ENCODE measurements at places on chromosomes 6 and 20.

- no peak for DNase-seq
Observed at GRCh38 chr6:56435326-56435725, 187.9 kb upstream of the COL21A1 start.

GRCh38 chr6:42961020-42961470 is 491 bp downstream of the GNMT start:
- no peak for DNase-seq

GRCh38 chr6:3229566-3230178 is 2.2 kb upstream of the TUBB2B start:
- peak; percentile 57 for DNase-seq

- DNase-seq = no peak
Observed at GRCh38 chr6:83151114-83151513, 42.0 kb downstream of the PGM3 start.

- no peak for DNase-seq
Observed at GRCh38 chr20:12112089-12112474, 194.4 kb downstream of the BTBD3 start.

DNA sequence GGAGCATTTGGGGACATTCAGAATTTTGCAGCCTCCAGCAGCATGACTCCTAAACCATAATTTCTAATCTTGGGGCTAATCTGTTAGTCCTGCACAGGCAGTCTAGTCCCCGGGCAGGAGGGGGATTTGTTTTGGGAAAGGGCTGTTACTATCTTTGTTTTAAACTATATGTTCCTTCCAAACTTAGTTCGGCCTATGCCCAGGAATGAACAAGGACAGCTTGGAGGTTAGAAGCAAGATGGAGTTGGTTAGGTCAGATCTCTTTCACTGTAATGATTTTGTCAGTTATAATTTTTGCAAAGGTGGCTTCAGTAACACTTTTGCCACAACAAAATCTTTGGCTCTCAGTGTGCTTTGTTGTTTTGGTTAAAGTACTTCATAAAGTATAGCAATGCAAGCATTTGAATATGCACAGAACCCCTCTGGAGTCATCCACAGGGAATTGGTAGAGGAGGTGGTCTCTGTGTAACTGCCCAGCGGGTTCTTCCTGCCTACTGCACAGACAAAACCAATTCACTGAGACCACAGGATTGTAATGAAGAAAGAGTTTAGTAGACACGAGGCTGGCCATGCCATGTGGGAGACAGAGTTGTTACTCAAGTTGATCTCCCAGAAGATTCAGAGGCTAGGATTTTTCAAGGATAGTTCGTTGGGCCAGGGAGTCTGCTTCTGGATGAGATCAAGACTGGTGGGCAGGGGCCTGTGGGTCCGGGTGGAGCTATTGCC is 224.1 kb upstream of the MYLIP start:
- DNase-seq = no peak

GRCh38 chr6:75268988-75269354 is 15.6 kb downstream of the TMEM30A start:
- no peak for DNase-seq

GRCh38 chr20:50575865-50576720 is 65.9 kb downstream of the PTPN1 start:
- DNase-seq = peak; percentile 78

DNA sequence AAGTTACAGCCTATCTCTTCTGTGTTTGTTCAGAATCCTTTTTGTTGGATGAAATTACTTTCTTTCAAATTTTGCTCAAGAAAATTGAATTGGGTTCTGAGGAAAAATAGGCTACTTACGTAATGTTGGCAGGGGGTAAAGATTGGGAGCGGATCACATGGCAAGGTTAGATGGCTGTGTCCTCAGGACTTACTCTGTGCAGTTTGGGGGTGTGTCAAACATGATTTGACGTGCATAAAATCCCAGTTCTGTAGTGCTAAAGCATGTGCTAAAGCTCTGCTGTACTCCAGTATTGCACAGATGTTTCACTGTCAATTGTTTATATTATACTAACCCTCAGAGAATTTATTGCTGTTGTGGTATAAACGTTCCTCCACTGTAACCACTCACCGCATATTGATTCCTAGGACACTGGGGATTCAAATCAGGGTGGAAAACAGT is 2.6 kb downstream of the NT5E start:
- DNase-seq = no peak

DNA sequence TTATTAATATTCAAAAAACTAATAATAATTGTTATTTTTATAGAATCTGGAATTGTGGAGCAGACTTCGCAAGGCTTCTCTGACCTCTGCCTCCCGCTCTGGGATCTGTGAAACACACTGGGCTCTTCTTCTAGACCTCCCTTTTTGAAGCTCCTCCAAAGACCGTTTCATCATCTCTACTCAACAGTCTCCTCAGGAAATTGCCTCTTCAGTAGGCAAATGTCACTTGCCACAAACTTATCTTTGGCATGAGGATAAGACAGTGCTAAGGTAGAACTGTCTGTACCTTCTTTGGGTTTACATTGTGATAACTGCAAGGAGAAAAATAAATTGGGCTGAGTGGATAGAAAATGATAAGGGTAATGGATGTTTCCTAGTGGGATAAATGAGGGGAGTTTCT is 2.3 kb upstream of the MAS1L start:
- DNase-seq = no peak

DNA sequence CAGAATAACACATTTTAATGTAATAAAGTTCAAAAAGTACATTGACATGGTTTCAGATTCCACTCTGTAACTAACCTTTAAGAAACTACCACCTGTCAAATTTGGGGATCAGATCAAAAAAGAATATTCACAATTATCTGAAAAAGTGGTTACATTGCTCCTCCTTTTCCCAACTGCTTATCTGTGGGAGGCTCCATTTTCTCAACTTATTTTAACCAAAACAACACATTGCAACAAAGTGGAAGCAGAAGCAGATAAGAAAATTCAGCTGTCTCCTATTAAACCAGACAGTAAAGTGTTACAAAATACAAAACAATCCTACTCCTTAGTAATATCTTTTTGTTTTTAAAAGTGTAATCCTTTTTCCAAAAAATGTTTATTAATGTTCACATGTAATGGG is 61.4 kb downstream of the PDSS2 start:
- no peak for DNase-seq

DNA sequence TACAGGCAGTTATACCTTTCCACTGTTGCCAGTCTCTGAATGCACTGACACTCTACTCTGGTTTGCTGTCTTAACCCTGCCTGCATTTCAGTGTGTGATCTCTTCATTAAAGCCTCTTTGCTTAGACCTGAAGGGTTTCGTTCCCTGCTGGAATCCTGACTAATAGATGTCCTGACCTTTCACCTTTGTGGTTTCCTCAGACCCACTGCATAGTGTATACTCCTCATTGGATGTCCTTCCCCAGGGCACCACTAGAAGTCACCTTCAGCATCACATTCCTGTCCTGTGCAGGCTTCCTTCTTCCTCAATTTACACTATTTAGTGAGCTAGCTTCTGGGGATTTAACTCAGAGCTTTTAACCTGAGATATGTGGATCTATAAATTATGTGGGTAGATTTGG is 120.6 kb downstream of the RCAN2 start:
- no peak for DNase-seq

DNA sequence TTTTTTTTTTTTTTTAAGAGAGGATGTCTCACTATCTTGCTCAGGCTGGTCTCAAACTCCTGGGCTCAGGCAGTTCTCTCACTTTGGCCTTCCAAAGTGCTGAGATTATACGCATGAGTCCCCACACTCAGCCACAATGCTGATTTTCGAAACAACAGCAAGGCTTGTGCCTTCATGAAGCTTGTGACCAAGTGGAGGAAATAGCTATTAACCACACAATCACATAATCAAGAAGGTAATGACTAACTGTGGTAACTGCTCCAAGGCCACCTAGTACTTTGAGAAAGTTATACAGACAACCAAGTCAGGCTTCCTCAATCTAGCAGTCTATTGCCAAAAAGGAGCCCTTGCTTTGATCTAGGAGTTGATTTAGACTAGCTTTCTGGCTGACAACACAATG is 46.3 kb downstream of the SOD2 start:
- DNase-seq = no peak

- peak; percentile 43 for DNase-seq
Observed at GRCh38 chr20:57600320-57601210, 19.7 kb downstream of the ZBP1 start.

DNA sequence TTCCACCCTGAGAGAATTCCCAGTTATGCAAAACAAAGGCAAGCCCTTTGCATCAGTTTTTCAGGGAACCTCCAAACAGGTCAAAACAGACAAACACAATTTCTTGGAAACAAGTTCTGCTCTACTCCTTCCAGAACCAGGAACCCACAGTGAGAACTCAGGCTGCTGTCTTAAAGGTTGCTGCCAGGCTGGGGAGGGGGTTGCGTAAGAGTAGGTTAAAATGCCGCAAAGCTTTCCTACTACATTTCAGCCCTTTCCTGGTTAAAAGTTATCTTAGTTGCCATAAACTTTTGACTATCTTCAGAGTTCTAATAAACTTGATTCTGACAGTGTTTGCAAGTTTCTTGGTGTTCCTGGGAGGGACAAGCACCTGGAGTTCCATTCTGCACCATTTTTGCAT is 33.8 kb downstream of the KPNA5 start:
- no peak for DNase-seq

DNA sequence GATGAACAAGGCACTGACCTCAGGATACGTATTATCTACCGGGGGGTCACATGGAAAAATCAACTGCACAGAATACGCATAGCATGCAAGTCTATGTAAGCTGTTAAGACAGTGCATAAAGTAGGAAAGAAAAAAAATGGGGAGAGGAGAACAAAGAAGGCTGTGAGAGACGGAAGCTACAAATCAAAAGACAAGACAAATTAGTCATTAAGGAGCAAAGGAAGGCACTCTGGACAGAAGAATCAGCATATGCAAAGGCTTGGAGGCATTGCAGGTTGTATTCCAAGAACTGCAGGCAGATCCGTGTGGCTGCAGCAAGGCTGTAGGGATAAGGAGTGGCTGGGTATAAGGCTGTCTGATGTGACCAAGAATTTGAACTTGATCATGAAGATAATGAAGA is 89.0 kb downstream of the NRSN1 start:
- no peak for DNase-seq

DNA sequence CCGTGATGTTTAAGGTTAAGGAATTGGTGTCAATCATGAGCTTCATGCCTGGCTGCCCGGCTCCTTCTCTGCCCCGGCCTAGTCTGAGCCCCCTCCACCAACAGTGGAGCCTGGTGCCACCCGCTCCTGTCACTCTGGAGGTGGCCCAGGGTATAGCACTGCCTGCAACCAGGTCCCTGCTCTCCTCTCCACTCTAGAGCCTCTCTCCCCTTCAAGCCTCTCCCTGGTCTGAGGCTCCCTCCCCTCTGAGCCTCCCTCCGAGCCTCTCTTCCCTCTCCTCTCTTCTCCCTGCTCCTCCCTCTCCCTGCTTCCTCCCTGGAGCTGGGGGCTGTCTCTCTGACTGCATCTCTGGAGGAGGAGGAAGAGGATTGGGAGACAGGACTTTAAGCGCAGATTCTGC is 31.3 kb upstream of the MRGBP start:
- DNase-seq = no peak

GRCh38 chr6:167892835-167893815 is 66.4 kb downstream of the AFDN start:
- no peak for DNase-seq

DNA sequence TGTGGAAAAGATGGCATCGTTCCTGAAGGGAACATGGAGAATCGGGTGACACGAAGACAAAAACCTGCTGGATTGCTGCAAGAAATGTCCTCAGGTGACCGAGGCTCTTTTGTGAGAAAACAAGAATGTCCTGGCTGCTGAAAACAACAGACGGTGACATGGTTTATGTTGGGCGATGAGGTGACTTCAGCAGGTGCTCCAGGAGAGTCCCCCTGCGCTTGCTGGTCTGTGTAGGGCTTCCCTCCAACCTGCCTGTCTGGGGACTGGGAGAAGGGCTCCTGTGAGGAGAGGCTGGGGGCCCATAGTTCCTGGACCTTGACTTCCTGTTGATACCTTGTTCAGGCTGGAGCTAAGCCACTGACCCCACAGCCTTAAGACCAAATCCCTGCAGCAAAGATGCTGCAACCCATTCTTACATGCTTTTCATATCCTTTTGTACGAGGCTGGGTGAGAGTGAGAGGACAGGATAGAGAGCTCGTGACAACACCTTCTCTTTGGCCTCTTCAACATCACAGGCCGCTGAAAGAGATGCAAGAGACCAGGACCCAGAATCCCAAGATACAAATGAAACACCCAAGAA is 134.8 kb downstream of the CD83 start:
- DNase-seq = no peak

GRCh38 chr6:40409716-40410397 is 177.3 kb downstream of the LRFN2 start:
- DNase-seq = no peak

DNA sequence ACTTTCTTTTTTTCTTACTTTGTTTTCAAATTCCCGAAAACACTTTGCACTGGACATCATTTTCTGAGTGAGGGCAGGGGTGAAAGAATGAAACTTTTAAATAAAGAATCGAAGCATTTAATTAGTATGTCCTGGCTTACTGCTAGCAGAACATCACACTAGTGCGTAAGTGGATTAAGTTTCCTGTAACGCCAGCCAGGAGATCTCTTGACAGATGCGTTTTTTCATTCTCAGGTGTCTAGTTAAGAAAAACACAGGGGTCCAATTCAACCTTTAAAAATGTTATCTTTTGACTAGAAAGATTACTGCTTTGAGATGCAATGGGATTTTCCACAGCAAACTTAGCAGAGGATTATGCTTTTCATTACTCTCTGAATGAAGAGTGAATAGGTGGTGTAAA is 858.8 kb upstream of the EPHA7 start:
- DNase-seq = no peak

- DNase-seq = no peak
Observed at GRCh38 chr6:31462026-31462963, 35.6 kb upstream of the MICB start.

- DNase-seq = no peak
Observed at GRCh38 chr20:24149175-24149574, 160.6 kb upstream of the GGTLC1 start.

DNA sequence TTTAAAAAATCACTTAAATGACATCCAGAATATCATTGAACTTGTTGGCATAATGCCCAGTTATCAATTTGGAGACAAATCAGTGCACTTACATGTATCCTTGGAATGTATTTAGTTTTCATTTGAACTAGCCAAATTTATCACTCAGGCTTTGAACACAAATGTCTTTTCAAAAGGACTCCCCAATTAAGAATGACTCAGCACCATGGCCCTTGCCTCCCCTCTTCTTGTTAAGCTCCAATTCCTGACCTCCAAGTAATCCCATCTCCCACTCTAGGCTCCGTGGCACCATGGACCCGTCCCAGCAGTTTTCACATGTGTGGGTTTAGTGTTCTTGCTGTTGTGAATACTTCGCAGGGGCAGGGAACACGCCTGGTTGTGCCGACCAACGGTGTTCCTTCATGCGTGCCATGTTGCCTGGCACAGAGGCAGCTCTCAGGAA is 2.7 kb downstream of the AKAP12 start:
- DNase-seq = no peak

GRCh38 chr20:62927128-62927705 is 912 bp upstream of the DIDO1 start:
- DNase-seq = no peak

DNA sequence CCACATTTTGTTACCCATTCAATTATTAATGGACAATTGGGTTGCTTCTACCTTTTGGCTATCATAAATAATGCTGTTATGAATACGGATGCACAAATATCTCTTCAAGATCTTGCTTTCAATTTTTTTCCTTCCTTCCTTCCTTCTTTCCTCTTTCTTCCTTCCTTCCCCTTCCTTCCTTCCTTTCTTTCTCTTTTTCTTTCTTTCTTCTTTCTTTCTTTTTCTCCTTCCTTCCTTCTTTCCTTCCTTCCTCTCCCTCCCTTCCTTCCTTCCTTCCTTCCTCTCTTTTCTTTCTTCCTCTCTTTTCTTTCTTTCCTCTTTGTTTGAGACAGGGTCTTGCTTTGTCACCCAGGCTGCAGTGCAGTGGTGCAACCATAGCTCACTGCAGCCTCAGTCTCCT is 39.2 kb downstream of the ZNF184 start:
- no peak for DNase-seq
